Amygdala (tissue), 56 donors: ENCODE measurements at places on chromosomes 16 and 17.

- no peak for DNase-seq
Observed at GRCh38 chr17:50127697-50128361, 2.1 kb downstream of the SAMD14 start.

- no peak for DNase-seq
Observed at GRCh38 chr17:82863941-82864712, 24.3 kb upstream of the ZNF750 start.

DNA sequence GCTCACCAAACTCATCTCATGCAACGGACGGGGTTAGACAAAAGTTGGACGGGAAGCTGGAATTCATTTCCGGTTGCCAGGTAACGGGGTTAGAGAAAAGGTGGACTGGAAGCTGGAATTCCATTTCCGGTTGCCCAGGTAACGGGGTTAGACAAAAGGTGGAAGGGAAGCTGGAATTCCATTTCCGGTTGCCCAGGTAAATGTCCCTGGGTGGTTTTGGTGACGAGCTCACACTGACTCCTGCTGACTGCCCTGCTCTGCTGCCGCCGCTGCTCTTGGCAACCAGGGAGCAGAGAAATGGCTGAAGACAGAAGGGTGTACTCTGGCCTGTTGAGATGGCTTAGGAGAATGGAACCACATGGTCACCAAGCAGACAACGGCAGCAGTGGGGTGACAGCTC lies 170.3 kb upstream of the RPH3AL start:
- DNase-seq: no peak

DNA sequence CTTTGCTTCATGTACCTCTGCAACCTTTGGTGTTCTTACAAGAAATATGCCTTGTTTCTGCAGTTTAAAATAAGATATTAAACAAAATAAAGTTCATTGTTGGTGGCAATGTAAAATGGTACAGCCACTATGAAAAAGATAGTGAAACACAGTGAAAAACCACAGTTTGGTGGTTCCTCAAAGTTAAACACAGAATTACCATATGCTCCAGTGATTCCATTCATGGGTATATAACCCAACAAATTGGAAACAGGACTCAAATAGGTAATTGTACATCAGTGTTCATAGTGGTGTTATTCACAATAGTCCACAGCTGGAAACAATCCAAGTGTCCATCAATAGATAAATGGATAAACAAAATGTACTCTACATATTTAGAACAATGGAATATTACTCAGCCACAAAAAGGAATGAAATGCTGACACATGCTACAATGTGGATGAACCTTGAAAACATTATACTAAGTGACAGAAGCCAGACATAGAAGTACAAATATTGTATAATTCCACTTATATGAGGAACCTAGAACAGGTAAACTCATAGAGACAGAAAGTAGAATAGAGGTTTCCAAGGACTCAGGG lies 49.2 kb downstream of the CUEDC1 start:
- no peak for DNase-seq

- DNase-seq: no peak
Observed at GRCh38 chr17:79438058-79438457, 172.8 kb downstream of the RBFOX3 start.

GRCh38 chr17:78365561-78366108 lies 5.8 kb upstream of the SOCS3 start:
- DNase-seq: no peak

GRCh38 chr16:20175358-20175757 lies 101.7 kb upstream of the GPR139 start:
- DNase-seq: no peak

- DNase-seq: no peak
Observed at GRCh38 chr16:87703835-87704375, 61.9 kb downstream of the KLHDC4 start.
